NCI-H2081 treated with DMSO at 0.1 percent for 48 hours (cell line): ENCODE measurements at places on chromosomes 2 and 18.

DNA sequence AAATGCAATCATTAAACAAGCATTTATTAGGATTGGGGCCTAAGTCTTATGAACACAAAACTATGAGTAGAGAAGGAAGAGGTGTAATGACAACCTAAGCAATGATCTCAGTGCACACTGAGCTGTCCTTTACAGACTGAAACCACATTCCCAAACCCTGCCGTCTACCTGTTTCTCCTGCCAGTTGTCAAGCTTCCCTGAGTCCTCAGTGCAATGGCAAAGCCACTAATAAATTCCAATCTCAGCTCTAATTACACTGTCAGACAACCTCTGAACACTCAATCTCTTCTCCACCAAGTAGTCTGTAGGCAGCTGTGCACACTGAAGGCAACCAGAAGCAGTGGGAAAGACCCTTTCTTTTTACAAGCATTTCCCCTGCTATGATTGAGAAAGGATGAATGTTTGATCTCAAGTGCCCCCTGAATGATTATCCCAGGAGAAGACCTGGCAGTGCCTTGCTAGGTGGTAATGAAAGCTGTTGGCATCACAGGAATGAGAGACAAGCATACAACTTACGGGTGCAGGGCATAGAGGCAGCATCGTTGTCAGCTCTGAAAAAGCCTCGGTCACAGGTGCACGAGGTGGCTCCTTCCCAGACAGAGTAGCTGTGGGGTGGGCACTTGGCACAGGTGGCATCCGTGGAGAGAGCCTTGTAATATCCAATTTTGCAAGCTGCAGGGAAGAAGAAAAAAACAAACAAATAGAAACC lies 71.4 kb downstream of the EPHA4 start:
- DNase-seq: no peak

- DNase-seq: no peak
Observed at GRCh38 chr2:129791712-129792111, 187.8 kb upstream of the RAB6C start.

- no peak for DNase-seq
Observed at GRCh38 chr2:201886504-201886903, 80.2 kb downstream of the CDK15 start.

- DNase-seq: no peak
Observed at GRCh38 chr2:120269076-120269744, 16.6 kb downstream of the RALB start.

GRCh38 chr2:152759290-152760072 lies 41.1 kb downstream of the ARL6IP6 start:
- DNase-seq: no peak

GRCh38 chr2:197591339-197592072 lies 75.6 kb downstream of the MOB4 start:
- DNase-seq: no peak

GRCh38 chr2:192498747-192499146 lies 304.0 kb upstream of the TMEFF2 start:
- no peak for DNase-seq

- no peak for DNase-seq
Observed at GRCh38 chr2:114537777-114538176, 95.3 kb downstream of the DPP10 start.

DNA sequence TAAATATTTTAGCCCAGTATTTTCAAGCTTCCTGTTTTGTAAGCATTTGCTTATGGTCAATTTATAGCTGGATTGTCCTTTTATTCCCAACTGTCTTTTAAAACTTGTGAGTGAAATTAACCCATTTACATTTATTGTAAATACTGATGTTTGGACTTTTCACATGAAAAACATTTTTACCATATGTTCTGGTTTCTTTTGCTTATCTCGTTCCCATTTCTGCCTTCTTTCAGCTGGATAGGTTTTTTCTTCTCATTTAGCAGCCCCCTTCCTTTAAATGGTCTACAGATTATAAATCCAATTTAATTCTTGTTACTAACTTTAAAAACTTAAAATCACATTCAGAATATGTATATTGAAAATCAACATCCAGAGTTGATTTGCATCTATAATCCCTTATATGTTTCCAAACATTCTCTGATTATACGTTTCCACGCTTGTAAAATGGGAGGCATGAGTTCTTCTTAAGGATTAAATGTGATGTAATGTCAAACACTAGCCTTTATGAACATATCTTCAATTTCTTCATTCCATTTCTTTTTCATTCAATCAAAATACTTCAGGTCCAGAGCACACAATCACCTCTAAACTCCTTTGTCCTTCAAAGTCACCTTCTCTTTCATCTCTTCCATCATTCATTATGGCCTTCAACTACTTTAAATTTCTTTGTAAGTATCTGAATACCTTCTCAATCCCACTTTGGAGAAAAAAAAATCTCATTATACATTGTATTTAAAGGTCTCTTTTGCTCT lies 1.1 kb upstream of the KDM3A start:
- no peak for DNase-seq
